ENCODE measurements at places on chromosomes 6 and 20. TPM values are rescaled to one million over a fixed set of nuclear protein-coding genes. Genes with fewer than 3 reads are reported as not detected.

DNA sequence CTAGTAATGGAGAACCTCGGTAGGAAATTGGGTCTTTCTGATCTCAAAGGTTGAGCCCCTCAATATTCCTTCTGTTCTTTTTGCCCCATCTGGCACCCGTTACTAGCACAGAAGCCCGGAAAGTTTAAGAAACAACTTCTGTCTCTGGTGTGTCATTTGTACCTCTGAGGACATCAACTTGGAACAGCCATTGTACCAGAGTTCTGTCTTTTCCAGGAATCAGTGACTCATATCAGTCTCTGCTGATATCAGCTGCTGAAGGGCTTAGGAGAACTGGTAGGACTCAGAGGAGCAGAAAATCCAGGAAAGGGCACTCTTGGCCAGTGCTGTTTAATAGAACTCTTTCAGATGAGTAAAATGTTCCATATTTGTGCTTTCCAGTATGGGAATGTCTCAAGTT is 78.3 kb upstream of the CHD6 start:
- no peak for DNase-seq

- DNase-seq: no peak
These were observed 53.5 kb downstream of the RCAN2 start for GRCh38 chr6:46437671-46438221.

GRCh38 chr20:20752712-20753111 is 40.3 kb upstream of the RALGAPA2 start:
- DNase-seq: no peak

GRCh38 chr20:31695849-31696804 is 26.5 kb downstream of the BCL2L1 start:
- DNase-seq: no peak

GRCh38 chr6:139378882-139379341 is 4.5 kb upstream of the CITED2 start:
- no peak for DNase-seq

DNA sequence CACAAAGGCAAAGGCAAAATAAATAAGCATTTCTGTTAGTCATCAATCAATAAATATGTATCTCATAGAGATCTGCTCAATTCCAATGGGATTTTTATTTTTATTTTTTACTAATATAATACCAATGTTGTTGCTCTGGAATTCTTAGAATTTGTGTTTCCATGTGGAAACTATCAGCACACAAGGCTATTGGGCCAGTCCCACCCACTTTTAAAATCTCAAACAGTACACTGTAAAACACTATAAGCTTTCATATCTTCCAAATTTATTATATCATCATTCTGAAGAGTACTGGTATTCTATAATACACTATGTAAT is 563.8 kb upstream of the MARCKS start:
- no peak for DNase-seq

- DNase-seq: no peak
These were observed 5.1 kb downstream of the BEND3 start for GRCh38 chr6:107110200-107110599.

GRCh38 chr6:19472153-19472552 is 365.0 kb upstream of the ID4 start:
- DNase-seq: no peak

DNA sequence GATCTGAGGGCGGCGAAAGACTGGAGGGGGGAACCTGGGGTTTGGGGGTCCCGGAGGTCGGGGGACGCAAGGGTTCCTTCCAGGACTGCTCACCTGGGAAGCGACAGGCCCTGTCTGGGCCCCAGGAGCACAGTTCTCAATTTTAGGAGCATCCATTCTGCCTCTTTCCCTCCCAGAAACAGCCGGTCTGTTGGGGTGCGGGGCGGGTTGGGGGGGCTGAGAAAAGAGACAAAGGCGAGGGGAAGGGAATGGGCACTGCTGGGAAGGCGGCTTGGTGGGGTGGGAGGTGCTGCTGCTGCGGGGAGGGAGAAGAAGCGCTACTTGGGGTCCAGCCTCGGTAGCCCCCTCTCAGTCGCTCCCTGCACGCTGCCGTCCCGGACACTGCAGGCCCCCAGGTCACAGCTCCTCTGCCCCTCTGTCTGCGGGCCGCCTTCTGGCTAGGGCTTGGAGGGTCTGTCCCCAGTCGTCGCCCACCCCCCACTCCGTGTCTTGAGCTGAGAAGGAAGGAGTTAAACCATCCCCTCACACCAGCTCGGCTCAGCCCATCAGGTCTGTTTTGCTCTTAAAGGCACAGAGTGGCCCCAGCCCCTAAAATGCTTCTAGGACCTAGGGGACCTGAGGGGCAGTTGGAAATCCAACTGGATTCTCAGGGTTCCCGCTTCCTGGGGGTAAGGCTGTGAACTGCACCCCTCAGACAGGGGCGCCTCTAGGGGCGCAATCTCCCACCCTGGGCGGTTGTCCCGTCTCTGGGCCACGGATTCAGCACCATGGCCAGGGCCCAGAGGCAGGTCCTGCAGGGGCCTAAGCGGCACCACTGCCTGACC is 690 bp downstream of the GDAP1L1 start:
- no peak for DNase-seq

The SLC17A2 gene
- polyA plus RNA-seq: not detected

The MLN gene
- polyA plus RNA-seq: not detected

The C20orf202 gene
- 0.39 TPM for polyA plus RNA-seq

The FUT9 gene
- 0.16 TPM for polyA plus RNA-seq

The LIME1 gene
- polyA plus RNA-seq: 4.6 TPM

The ZDHHC14 gene
- 4.1 TPM for polyA plus RNA-seq
